ENCODE measurements at places on chromosomes 12 and 14.

GRCh38 chr12:123532019-123532418 lies 1.5 kb downstream of the RILPL1 start:
- DNase-seq, result peak; percentile 74

DNA sequence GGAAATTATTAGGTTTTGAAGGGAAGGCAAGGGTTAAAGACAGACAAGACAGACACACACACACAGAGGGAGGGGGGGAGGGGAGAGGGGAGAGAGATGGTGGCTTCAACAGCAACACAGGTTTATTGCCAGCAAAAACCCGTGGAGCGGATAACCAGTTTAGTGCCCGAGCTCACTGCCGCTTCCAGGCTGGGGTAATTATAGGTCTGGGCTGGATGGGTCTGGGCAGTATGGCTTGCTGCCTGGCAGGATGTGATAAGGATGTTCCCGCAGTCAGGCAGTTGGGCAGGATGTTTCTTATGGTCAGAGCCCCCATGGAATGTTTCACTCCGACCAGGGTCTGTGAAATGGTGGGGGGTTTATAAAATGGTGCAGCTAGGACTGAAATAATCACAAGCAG lies 4.4 kb upstream of the TDRD9 start:
- DNase-seq, result peak; percentile 69

DNA sequence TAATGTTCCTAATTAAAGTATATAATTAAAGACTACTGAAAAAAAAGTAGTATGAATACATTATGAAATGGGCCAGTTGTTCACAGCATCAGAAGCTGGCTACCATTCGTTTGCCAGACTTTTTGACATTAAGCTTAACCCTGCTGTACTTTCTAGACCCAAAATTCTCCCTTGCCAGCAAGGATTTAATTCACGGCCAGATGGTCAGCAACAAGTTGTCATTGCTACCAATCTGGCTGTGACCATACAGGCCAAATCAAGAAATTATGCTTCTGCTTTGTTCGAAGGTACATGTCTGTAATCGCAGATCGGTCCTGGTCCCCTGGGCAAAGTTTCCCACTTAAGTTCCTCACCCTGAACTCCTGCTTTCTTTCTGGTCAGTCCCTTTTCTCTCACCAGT lies 217.7 kb upstream of the ATXN7L3B start:
- no peak for DNase-seq

- DNase-seq, result no peak
Observed at GRCh38 chr14:71183876-71184689, 276.8 kb downstream of the PCNX1 start.

DNA sequence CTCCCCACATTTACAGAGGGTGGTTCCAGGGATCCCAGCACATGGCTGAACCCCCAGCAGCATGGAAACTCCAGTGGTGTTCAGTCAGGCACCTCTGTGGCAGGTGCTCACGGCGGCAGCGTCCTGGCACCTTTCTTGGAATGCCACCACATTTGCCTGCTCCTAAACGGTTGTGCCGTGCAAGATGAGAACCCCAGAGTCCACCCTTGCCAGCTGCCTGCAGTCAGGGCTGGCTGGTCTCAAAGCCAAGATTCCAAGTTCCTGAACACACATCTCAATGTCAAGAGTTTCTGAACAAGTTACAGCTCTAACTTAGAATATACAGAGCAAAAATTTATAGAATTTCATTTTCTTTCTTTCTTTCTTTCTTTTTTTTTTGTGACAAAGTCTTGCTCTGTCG lies 38.7 kb downstream of the DDX51 start:
- DNase-seq, result no peak

- DNase-seq, result no peak
Observed at GRCh38 chr14:99673305-99674063, 10.6 kb upstream of the CYP46A1 start.

DNA sequence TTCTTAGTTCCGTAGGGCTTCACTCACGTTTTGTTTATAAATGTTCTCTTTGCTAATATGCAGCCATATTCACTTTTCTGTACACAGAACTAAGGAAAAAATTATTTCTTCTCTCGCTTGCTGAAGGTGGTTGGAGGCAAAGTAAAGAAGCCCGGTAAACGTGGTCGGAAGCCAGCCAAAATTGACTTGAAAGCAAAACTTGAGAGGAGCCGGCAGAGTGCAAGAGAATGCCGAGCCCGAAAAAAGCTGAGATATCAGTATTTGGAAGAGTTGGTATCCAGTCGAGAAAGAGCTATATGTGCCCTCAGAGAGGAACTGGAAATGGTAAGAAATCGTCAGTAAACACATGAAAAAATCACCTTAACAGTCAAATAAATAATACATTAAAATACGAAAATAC lies 24.0 kb downstream of the CREBL2 start:
- no peak for DNase-seq

DNA sequence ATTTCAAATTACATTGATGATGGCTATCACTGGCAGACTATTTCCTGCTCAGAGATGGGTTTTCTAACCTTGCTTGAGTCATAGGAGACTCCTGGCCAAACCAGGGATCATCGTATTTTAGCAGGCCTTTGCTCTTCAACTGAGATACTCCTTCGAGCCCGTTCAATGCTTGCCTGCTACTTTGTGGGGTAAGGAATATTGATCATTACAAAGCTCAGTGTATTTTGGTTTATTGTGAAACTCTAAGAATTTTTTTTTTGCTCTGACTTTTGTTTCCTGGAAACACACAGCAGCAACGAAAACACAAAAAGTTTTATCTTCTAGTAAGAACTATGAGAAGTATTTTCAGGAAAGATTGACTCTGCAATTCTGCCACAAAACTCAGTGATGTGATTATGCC lies 4.1 kb downstream of the GPRC5D start:
- no peak for DNase-seq
